Upper lobe of right lung (tissue), 1 donor: ENCODE measurements at places on chromosomes 4 and X.
A peak's percentile ranks its signal among the peaks of the same experiment; 100 is the strongest.

DNA sequence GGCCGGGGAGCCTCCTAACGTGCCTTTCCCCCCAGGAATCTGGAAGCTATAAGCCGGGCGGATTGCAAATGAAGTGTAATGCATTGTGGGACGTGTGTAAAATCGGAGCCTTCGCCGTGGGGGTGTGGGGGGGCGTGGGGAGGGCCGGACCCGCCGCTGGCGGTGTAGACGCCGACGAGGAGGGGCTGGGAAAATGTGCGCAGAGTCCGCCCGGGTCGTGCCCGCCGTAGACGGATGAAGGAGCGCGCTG lies 1.3 kb downstream of the STOX2 start:
- DNase-seq: no peak

GRCh38 chr4:1299301-1299860 lies 9.7 kb downstream of the MAEA start:
- peak; percentile 34 for DNase-seq

DNA sequence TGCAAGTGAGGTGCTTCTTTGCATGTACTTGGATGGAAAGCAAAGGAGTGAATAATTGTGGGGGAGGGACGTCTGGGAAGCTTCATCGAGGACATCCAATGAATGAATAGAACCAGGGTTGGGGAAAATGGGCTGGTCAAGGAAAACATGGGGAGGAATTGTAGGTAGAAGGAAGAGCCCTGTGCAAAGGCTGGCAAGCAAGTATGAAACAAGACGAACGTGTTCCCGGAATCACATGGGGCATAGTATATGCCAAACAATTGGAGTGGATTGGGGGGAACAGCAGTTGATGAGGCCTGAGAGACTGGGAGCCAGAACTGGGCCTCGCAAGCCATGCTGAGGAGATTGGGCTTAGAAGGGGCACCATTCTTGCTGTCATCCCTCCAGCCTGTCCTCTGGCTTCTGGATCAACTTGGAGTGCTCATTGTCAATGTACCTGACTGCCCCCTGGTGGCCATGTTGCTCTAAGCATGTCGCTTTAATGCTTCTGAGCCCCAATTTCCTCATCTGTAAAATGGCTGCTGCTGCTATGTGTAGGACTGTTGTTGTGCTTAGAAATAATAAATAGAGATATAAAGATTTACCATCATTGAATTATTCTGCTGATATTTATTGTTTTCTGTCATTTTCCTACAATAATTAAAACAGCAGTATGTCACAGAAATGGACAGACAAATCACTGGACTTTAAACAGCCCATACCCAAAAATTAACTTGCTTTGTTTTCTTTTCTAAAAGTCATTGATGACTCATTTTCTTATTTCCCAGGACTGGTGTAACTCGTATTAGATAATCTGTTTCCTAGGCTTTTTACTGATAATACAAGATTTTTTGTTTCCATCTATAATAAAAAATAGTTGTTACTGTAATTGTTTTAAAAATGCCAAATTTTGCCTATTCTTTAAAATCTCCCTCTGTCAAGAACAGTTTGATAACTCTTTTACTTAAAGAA lies 66.4 kb downstream of the JADE3 start:
- peak; percentile 79 for DNase-seq

DNA sequence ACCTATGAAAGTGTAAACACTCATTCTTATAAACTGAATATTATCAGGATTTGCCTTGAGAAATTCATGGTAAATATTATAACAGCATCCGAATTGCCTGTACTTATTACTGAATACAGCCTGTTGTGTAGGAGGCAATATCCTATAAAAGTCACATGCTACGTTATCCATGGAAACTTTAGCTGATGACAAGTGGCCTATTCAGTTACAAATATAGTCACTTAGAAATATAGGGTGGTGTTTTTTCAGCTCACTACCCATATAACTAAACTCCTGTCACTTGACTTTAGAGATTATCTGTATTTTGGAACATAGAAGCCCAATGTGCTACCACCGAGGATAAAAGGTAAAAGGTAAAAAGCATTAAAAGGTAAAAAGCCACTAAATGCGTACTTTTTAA lies 493.4 kb downstream of the INPP4B start:
- no peak for DNase-seq

GRCh38 chr4:152999346-153000075 lies 63.4 kb downstream of the FHDC1 start:
- DNase-seq: no peak
